ENCODE measurements at places on chromosomes 7 and 10.

- DNase-seq, result no peak
Measured at GRCh38 chr10:79128923-79129305, 60.1 kb downstream of the ZMIZ1 start.

DNA sequence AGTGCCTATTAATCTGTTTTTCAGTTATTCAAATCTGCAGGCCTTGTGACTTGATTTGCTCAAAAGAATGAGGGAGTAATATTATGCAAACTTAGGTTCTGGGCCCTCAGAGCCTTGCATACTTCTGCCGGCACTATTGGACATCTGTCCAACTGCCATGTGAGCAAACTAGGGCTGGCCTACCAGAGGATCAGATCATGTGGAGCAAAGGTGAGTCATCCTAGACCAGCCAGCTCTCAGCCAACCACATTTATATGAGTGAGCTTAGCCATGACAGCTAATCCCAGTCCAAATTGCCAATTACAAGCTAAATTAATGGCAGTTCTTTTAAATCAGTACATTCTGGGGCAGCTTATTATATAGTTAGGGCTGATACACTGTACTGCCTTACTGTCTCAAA lies 69.6 kb downstream of the SDHAF3 start:
- no peak for DNase-seq

- no peak for DNase-seq
Measured at GRCh38 chr7:68537774-68538071, 1060.6 kb upstream of the AUTS2 start.

- DNase-seq, result peak; percentile 73
Measured at GRCh38 chr7:94295850-94296249, 98.8 kb upstream of the COL1A2 start.

DNA sequence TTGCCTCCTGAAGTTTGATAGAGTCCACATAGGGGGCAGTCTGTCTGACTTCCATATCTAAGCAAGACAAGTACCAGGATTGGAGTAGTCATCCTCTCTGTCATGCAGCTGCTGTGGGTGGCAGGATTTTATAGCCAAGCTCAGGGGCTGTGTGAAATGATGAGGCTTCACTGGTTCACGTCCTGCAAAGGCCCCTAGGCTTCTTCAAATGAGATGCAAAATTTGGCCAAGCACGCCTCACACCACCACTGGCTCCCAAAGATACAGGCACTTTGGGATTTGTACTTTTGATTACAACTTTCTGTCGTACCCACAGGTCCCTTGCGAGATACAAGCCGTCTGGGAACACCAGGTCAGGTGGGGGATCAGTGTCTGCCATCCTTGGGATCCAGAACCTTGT lies 67.1 kb downstream of the WDFY4 start:
- DNase-seq, result no peak

DNA sequence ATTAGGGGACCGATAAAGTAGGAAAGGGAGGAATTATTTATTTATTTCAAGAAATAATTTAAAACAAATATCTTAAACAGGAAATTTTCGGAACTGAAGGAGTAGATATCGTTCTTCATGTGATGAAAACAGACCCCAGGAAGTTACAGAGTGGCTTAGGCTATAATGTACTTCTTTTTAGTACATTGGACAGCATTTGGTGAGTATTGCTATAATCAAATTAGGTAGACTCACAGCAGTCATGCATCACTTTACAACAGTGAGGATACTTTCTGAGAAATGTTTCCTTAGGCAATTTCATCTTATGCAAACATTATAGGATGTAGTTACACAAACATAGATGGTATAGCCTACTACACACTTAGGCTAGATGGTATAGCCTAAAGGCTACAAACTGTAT lies 33.0 kb downstream of the FAM237B start:
- DNase-seq, result no peak

DNA sequence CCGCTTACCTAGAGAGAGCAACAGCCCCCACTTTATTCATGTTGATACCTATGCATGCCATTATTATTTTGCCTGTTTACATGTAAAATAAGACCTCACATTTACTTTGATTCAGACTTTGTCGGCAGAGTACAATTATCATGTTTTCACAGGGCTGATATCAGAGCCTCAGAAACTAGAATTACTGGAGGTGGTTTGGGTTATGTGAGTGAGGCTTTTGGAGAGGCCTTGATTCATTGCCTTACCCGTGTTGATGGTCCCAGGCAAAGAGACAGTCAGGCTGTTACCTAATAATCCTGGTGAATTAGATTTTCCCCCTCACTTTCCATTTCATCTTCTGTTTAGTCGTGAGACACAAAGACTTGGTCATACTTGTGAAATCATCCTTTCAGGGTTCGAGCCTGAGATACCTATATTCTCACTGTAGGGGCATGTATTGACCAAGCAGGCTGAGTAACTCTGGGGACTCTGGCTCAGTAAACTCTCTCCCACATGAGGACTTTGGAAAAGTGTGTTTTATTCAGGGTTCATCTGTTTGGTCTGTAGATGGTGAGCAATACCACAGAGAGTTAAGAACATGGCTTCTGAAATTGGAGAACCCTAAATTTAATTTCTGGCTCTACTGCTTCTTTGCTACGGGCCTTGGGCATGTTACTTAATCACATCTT lies 150.9 kb downstream of the CELF2 start:
- DNase-seq, result no peak

- no peak for DNase-seq
Measured at GRCh38 chr7:75572814-75573213, 80.7 kb downstream of the SPDYE5 start.

DNA sequence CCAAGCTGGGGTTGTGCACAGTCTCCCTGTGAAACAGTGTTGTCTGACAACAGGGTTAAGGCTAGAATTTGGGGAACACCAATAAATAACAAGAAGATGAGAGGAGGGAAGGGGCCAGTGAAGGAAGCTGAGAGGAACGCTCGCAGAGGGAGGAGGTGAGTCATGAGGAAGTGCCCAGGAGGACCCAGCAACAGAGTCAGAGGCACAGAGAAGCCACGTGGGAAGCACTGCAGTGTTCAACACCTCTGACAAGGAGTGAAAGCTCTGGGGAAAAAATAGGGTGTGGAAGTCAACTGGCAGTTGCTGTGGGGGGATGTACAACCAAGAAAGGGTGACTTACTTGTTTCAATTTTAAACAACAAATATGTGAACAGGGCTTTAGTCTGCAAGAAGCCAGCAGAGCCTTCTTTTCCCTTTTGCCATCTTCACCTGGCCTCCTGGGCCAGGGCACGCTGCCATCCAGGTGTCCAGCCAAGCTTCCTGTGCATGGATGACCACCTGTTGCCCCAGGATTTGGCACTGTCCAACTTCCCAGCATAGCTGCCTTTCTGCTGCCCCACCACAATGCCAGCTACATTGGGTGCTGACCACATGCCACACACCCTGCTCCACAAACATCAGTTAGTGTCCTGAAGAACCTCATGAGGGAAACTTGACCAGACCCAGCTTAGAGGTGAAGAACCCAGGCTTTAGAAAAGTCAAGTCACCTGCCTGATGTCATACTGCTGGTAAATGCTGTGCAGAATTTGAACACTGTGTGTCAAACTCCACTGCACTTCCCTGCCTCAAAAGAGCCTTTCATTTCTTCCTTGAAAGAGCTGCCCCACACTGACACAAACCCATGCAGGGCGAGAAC lies 69.6 kb downstream of the ATXN7L1 start:
- no peak for DNase-seq

- DNase-seq, result no peak
Measured at GRCh38 chr10:35096312-35096711, 6.2 kb upstream of the CUL2 start.

DNA sequence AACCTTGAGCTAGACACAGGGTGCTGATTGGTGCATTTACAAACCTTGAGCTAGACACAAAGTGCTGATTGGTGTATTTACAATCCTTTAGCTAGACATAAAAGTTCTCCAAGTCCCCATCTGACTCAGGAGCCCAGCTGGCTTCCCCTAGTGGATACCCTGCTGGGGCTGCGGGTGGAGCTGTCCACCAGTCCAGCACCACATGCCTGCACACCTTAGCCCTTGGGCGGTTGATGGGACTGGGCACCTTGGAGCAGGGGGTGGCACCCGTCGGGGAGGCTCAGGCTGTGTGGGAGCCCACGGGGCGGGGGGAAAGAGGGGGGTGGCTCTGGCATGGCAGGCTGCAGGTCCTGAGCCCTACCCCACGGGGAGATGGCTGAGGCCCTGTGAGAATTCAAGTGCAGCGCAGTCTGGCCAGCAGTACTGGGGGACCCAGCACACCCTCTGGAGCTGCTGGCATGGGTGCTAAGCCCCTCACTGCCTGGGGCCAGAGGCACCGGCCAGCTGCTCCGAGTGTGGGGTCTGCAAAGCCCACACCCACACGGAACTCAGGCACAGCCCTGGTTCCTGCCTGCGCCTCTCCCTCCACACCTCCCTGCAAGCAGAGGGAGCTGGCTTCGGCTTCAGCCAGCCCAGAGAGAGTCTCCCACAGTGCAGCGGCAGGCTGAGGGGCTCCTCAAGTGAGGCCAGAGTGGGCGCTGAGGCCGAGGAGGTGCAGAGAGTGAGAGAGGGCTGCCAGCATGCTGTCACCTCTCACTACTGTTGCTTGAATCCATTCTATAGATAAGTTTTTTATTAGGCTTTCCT lies 369.8 kb upstream of the SMIM30 start:
- no peak for DNase-seq

- DNase-seq, result no peak
Measured at GRCh38 chr7:76133839-76134238, 67.9 kb upstream of the SRRM3 start.

- no peak for DNase-seq
Measured at GRCh38 chr7:73882047-73882402, 21.1 kb downstream of the TMEM270 start.

- DNase-seq, result no peak
Measured at GRCh38 chr10:65213170-65213569, 1692.0 kb downstream of the REEP3 start.

- DNase-seq, result peak; percentile 49
Measured at GRCh38 chr10:123885406-123886170, 6.0 kb downstream of the CPXM2 start.

DNA sequence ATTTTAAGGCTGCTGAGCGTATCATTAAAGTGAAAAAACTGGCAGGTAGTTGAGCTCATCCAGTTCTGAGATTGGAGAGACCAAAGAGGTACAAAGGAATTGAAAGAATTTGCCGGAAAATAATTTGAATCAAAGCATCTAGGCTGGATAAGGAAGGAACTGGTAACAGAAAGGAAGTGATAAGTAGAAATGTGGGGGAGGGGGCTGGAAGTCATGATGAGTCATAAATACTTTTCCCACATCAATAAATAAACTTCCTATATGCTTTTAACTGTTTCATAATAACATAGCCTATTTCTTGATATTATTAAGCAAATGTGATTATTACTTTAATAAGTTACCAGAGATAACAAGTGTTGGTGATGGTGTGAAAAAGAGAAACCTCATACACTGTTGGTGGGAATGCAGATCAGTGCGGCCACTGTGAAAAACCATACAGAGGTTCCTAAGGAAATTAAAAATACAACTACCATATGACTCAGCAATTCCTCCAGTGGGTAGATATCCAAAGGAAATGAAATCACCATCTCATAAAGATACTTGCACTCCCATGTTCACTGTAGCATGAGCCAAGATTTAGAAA lies 27.0 kb downstream of the ZNF438 start:
- no peak for DNase-seq

DNA sequence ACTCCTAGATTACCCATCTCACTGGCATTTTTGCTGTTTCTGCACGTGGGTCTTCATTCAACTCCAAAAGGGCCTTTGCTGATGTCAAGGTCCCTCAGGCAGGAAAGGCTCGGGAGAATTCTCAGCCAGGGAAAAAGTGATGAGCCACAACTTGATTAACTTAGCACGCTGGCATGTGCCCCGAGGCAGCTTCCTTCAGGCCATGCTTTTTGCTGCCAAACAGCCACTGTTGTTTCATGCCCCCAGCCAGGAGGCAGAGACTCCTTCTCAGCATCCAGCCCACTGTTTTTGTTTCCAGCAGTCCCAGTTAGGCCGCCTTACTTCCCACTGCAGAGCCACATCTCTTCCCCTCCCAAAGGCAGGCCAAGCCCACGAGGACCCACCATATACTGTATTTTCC lies 266.5 kb upstream of the YAE1 start:
- DNase-seq, result no peak

Measured in right forelimb (tissue), 1 donor.